ENCODE measurements at places on chromosomes 16 and 17.

DNA sequence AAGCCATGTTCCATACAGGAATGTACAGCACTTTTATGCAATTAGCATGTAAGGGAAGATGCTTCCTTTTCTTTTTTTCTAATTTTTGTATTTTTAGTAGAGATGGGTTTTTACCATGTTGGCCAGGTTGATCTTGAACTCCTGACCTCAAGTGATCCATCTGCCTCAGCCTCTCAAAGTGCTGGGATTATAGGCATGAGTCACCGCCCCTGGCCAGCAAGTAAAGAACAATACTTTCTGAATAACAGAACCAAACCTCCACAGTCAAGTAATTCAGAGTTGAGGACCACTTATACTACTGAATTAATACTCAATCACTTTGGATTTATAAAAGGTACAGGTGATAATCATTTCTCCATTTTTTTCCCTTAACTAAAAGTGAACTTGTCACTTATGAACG, 13.0 kb downstream of the C16orf87 start:
- DNase-seq: no peak

DNA sequence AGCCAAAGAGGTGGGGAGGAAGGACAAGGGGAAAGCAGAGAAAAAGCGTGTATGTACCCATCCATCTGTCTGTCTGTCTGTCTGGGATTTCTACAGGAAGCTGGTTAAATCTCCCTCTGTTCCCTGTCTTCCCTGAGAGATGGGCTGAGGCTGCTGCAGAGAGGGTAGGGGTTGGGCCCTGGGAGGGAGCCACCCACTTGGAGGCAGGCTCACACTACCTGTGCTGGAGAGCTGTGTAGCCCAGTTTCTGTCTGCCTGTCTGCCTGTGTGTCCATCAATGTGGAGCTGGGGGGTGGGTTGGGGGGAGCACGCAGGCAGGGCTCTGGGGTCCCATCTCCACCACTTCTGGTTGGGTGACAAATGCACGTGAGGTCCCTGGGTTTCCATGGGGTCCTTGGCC, 18.6 kb upstream of the C17orf113 start:
- no peak for DNase-seq

DNA sequence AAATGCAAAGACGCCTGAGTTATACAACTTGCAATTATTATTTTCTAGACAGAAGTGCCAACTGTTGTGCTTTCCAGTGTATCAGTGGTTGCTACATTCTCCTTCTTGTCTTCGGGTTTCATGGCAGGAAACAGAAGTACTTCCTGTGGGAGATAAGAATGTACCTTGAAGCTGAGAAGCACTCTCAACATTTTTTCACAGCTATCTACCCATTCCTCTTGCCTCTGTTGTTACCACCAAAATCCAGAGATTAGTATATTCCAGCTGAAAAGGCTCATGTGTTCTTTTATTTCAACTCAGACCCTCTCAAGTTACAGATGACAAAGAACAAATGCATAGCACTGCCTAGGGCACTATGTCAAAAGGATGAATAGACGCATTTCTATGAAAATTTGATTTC, 4.8 kb upstream of the ADAT1 start:
- DNase-seq: no peak

DNA sequence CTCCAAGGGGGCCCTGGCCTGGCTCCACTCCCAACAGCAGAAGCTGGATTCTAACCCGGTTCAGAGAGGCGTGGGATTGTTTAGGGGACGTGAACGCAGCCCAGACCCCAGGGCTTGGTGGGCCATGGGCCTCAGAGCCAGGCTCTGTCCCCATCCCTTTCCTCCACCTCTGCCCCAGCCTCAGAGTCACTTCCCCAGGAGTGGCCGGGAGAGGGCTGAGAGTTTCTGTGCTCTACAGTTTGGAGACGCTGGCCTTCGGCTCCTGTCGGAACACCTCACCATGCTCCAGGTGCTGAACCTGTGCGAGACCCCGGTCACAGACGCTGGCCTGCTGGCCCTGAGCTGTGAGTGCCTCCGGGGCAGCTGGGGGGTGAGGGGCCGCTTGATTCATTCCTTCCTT, 73.8 kb upstream of the PLCG2 start:
- DNase-seq: no peak

DNA sequence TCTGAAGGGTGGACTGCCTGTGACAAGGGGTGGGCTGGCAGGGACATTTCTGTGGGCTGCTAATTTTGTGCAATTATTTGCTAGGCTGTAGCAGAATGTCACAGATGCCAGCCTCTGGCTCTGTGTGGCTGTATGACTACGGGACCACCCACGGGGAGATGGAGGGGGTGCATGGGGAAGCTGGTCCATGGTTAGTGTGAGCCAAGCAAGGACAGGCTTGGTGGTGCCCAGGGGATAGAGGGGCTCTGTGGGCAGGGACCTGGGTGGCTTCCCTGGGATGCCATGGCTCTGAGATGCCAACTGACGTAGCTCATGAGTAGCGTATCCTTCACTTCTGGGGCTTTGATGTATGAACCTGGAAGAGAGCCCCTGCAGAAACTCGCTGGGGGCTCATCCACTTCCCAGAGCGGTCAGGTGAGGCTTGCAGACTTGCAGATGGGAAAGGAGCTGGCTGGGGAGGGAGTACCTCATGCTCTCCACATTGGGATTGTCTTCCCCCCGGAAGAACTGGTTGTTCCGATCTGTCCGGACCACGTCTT, 87.2 kb downstream of the TBC1D16 start:
- no peak for DNase-seq

- DNase-seq: no peak
Measured at GRCh38 chr17:44006272-44006597, 1.8 kb downstream of the NAGS start.

DNA sequence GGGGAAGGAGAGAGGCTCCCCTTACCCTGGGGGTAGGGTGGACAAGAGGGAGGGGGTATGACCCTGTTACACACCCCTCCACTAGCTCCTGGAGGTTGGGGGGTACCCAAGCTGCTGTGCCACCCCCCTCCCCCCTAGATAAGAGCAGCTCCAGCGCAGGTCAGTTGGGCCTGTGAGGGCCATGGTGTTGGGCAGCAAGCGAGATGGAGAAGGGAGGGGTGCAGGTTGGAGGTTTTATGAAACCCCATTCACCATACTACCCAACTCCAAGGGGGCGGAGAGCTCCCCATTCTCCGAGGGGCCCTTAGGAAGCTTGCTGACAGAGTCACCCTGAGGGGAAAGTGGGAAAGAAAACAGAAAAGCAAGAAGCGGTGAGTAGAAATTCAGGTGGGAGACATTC, 1.7 kb upstream of the SOX15 start:
- no peak for DNase-seq

- peak; percentile 93 for DNase-seq
Measured at GRCh38 chr17:42677921-42678781, 1.4 kb upstream of the PLEKHH3 start.

- no peak for DNase-seq
Measured at GRCh38 chr16:48310908-48311641, 63.7 kb upstream of the ABCC11 start.

GRCh38 chr17:81465910-81466309, 46.7 kb downstream of the ACTG1 start:
- no peak for DNase-seq

All from left colon (tissue), 2 donors.